Foreskin melanocyte (primary cell): ENCODE measurements at places on chromosomes 13 and 19.

DNA sequence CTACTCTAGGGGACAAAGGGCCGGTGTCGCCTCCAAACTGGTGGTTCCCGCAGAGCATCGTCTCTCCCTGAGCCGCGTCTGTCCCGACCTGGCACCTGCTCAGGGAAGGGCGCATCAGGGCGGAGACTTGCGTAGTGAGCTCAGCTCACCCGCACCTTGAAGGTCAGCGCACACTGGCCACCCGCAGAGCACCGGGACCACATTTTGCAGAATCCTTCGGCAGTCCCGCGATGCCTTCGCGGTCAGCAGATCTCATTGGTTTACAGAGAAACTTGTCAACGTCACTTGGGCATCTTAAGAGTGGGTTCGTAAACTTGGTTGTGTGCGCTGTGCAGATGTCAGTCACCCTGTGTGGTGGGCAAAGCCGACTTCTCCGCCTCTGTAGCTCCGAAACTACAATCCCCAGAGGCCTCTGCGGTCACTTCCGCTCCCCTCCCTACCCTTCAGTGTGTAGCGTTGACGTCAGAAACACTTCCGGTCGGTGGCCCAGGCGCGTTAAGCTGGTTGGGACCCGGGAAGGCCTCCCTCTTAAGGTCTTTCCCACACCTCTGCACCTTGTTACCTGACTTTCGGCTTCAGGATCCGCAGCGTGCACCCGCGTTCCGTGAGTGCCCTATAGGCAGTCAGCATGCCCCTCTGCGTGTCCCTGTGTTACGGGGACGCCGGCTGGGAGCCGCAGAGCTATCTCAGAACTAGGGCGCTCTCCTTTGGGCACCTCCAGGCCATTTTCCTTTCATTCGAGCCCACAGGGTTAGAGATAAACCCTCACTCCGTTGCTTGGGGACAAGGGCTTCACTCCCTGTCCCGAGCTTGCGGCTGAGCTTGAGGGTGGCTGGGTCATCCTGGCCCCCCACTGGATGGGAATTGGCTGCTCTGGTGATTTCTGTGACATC lies 36.5 kb upstream of the ZNF527 start:
- peak; percentile 86 for DNase-seq

DNA sequence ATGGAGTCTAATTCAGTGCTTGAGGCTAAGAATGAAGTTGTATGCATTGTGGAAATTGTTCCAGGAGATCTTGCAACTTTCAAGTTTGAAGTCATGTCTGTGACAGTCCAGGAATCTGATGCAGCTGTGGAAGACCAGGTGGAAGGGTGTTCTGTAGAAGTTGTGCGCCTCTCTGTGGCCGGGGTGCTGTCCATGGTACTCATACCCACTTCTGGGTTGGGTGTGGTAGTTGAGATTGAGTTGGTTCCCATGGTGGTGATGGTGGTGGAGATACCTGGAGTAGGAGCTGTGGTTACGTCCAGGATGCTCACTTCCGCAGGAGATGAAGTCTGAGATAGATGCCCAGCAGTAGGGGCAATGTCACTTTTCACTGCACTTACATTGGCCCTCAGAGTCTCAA lies 44.3 kb downstream of the MUC16 start:
- no peak for DNase-seq

- DNase-seq = no peak
Measured at GRCh38 chr13:50580684-50581305, 262.7 kb downstream of the DLEU7 start.

GRCh38 chr13:88590574-88590973 lies 919.4 kb downstream of the SLITRK5 start:
- DNase-seq = no peak

- DNase-seq = peak; percentile 31
Measured at GRCh38 chr19:16247353-16248182, 49.9 kb downstream of the AP1M1 start.

- DNase-seq = no peak
Measured at GRCh38 chr13:41608839-41609177, 151.5 kb downstream of the RGCC start.

- no peak for DNase-seq
Measured at GRCh38 chr19:52007451-52007805, 583 bp downstream of the ZNF615 start.

GRCh38 chr13:78131811-78132210 lies 213.2 kb upstream of the EDNRB start:
- DNase-seq = no peak

DNA sequence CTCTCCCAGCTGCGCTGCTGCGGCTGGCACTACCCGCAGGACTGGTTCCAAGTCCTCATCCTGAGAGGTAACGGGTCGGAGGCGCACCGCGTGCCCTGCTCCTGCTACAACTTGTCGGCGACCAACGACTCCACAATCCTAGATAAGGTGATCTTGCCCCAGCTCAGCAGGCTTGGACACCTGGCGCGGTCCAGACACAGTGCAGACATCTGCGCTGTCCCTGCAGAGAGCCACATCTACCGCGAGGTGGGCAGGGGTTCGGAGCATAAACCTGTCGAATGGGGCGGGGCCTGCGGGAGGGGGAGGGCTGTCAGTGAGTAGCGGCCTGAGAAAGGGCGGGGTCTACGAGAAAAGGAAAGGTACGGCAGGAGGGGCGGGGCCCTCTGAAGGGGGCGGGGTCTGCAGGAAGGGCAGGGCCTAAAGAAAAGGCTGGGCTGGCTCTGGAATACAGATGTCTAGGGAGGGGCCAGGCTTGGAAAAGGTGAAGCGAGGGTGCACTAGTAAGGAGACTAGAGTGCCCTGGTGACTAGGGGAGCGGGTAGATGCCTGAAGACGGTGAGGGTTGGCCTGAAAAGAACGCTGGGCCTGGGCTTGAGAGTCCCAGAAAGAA lies 3.6 kb downstream of the CD37 start:
- DNase-seq = no peak

DNA sequence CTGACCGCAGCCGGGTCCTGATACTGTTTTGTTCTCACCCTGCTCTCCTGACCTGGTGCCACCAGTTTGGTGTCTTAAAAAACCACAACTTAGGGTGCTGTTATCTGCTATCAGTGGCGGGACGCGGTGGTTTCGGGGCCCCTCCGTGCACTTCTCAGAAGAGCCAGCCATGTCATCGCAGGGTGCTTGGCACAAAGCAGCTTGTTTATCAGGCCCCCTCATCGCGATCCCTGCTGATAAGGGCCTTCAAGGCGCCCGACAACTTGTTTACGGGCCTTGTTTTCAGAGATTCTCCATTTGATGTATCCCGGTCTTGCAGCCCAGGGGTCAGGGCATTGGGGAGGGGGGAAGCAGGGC lies 58.1 kb upstream of the KLF2 start:
- DNase-seq = no peak

DNA sequence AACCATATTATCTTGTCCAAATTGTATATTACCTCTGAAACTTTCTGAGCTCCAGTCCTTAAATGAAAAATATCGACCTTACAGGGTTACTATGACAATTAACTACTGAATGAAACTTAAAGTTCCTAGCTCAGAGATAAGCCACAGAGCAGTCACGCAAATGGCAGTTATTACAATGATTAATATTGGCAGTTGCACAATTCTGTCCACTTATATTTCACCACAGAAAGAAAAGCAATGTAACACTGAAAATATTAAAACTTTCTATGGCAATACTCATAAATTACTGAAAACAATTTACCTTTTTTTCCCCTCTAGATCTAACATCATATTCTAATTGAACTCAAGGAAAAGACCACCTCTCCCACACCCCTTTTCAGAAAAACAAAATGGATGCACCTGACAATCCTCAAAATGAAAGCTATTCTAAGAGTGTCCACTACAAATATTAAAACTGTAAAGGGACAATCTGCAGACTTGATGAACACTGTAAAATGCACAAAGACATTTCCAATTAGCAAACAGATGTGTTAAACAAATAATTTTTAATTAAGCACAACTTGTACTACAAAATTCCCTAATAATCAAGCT lies 14.6 kb downstream of the LNX2 start:
- DNase-seq = no peak

- no peak for DNase-seq
Measured at GRCh38 chr13:22210134-22210930, 539.5 kb downstream of the FGF9 start.

GRCh38 chr13:104105418-104106355 lies 1039.5 kb upstream of the SLC10A2 start:
- no peak for DNase-seq

GRCh38 chr19:16078759-16079707 lies 2.7 kb downstream of the TPM4 start:
- peak; percentile 89 for DNase-seq

- no peak for DNase-seq
Measured at GRCh38 chr13:25943081-25943480, 108.7 kb downstream of the SHISA2 start.

- no peak for DNase-seq
Measured at GRCh38 chr13:70945506-70945905, 837.3 kb upstream of the KLHL1 start.

DNA sequence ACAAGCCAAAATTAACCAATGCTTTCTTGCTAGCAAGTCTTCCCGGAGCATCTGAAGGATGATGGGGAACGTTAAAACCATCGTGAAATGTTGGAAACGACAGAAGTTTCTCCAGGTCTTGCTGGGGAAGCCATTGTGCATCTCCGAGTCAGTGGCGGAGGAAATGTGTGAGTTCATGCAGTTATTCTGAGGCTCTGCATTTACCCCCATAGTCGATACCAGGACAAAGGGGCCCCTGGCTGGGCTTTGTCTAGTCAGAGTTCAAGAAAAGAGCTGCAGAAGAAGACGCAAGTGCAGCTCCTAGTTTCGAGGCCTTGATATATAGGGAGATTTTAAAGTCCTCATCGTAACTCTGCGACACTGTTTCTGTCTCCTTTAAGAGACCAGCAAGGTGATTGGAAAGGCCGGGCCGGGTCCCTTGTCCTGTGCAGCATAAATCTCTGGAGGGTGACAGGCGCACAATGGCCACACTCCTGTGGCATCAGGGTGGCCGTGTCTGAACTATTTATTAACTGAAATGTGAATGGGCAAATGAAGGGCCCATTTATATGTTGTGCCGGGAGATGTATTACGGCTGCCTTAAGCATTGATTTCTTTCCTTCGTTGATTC lies 172.0 kb downstream of the TEX29 start:
- no peak for DNase-seq

- DNase-seq = no peak
Measured at GRCh38 chr13:20521364-20522115, 4.1 kb downstream of the CRYL1 start.

DNA sequence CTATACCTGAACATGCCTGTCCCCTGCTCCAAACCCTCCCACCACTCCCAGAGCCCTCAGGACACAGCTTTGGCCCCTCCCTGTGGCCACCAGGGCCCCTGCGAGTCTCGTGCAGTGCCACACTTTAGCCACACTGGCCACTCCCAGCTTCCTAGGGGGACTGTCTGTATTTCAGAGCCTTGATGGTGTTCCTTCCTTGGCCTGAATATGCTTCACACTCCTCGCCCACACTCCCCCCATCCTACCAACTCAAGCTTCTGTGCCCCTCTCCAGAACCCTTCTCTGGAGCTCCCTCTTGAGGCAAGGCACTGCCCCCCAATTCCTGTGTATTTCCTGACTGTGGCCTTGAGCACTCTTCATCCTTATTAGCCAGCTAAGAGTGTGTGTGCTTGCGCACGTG lies 80.2 kb downstream of the DPF1 start:
- DNase-seq = no peak

GRCh38 chr19:293436-294110 lies 2.4 kb upstream of the PLPP2 start:
- no peak for DNase-seq

- no peak for DNase-seq
Measured at GRCh38 chr19:7926021-7926726, at the start of gene CTXN1. Gene CTXN1 (minus strand): TSS chr19:7926135. CDS start chr19:7925538, 597 bp downstream.

GRCh38 chr13:78383071-78383484 lies 220.3 kb downstream of the POU4F1 start:
- DNase-seq = no peak

- no peak for DNase-seq
Measured at GRCh38 chr13:66266348-66266747, 963.8 kb downstream of the PCDH9 start.

DNA sequence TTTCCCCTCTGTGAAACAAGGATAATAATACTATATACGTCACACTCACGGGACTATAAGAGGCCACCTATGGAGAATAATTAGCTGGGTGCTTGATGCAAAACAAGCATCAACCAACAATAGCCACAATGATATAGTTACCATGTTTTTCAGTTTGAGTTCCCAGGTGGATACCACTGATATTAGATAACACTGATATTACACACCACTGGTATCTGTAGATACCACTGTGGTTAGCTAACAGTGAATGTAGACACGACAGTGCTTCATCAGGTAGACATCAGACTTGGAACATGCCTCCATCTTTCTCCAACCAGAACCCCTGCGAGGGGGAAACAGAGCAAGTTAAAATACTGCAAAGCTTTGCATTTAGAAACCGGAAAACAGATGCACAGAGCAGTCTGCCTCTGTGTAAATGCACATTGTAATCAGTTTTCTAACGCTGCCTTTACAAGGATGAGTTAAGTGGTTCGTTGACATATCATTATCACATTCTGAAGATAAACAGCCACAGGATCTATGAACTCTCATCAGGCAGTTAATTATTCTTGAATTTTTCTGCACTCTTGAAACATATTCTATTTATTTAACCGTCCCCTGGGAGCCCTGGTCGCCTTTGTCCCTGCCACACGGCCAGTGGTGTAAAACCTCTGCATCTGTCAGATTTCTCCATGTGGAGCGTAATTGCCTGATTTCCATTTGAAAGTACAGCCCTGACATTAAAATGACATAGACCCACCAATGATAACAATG lies 80.7 kb downstream of the RNASEH2B start:
- no peak for DNase-seq

GRCh38 chr19:10603084-10603872 lies 16.2 kb upstream of the AP1M2 start:
- no peak for DNase-seq

GRCh38 chr13:99501848-99502301 lies 603 bp downstream of the TM9SF2 start:
- peak; percentile 9 for DNase-seq

- no peak for DNase-seq
Measured at GRCh38 chr13:51679616-51680015, 95.4 kb downstream of the WDFY2 start.

- no peak for DNase-seq
Measured at GRCh38 chr13:52029569-52029968, 5.1 kb downstream of the UTP14C start.

GRCh38 chr13:21747456-21747855 lies 76.6 kb downstream of the FGF9 start:
- no peak for DNase-seq

DNA sequence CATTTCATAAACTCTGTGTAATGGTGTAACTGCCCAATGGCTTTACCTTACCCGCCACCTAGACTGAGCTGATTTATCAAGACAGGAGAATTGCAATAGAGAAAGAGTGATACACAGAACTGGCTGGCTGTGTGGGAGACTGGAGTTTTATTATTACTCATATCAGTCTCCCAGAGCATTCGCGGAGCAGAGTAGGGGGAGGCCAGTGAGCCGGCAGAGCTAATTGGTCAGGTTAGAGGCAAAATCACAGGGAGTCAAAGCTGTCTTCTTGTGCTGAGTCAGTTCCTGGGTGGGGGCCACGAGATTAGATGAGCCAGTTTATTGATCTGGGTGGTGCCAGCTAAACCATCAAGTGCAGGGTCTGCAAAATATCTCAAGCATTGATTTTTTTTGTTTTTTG lies 23.4 kb upstream of the SLITRK1 start:
- no peak for DNase-seq
